ENCODE measurements at places on chromosomes 4 and X.

GRCh38 chr4:138320030-138320429 lies 77.9 kb upstream of the SLC7A11 start:
- DNase-seq = no peak

DNA sequence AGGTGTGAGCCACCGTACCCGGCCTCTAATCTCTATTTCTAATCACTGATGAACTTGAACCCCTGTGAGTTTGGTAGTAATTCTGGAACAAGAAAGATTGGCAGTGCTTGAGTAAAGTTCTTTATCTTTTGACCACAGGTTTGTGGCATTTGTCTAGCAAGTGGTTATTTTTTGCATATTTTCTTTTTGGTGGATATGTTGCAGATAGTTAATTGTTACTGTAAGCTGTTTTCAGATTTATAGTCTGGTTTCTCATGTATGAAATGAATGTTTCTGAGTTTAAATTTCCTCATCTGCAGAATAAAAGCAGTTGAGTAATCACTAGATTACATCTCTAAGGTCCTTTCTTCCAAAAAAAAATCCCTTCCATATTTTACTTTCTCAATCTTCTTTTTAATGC lies 105.2 kb downstream of the GASK1B start:
- DNase-seq = no peak

GRCh38 chr4:155331478-155331877 lies 45.3 kb downstream of the MAP9 start:
- DNase-seq = no peak

DNA sequence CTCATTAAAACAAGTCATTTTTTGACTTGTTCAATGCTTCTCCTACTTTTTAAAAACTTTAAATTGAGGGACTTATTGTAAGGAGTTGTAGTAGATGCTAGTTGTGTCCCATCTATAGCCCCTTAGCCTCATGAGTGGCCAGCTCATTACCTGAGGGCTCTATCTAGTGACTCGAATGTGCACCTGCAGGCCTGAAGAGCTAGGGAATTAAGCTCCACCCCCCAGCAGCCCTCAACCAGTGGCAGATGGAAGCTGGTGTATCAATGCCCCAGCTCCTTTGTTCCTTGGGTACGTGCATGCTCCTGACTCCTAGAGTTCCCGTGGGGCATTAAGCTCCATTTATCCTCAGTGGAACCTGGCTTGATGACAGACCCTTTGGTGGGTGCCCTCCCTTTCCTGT lies 146.7 kb upstream of the FAM9B start:
- no peak for DNase-seq

- peak; percentile 18 for DNase-seq
Observed at GRCh38 chrX:69298466-69299140, 133.3 kb upstream of the PJA1 start.

GRCh38 chr4:55214172-55214571 lies 88.8 kb upstream of the KDR start:
- DNase-seq = peak; percentile 13

DNA sequence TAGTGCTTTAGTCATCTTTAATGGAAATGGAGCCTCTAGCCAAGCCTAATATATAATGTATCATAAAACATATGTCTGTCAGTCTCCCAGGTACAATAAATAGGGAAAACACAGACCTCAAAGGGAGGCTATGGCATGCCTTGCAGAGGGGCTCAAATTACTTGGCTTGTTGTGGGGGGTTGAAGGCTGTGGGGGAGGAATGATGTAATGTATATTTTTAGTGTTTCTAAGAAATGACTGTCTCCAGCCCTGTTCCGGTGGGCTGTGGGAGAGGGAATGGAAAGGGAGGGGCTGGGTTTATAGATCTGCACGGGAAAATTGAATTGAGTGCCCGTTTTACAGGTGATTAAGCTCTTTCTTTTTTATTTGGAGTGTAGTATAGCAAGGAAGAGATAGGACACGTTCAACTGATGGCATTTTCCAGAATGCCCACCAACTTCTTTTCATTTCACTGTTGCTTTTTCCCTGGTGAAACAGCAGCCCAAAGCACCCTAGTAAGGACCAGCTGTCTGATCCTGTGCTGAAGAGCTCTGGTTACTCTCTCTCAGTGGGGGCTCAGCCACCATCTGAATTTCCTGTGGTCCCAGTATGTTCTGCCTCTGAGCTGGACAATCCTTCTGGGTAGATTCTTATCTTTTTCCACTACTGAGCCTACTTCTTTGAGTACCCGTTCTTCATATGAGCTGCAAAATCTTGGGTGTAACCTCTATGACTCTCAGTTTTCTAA lies 220.7 kb upstream of the CASK start:
- DNase-seq = peak; percentile 1

- DNase-seq = no peak
Observed at GRCh38 chr4:53645108-53645507, 53.8 kb upstream of the LNX1 start.

DNA sequence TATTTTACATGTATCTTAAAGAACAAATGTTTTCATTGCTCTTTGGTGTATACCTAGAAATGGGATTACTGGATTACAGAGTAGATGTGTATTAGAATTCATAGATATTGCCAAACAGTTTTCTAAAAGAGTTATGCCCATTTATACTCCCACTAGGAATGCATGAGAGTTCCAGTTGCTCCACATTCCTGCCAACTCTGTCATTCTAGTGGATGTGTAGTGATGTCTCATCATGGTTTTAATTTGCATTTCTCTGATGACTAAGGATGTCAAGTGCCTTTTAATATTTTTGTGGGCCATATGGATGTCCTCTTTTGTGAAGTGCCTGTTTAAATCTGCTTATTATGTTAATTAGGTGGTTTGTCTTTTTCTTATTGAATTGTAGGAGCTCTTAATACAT lies 65.6 kb upstream of the BMP2K start:
- DNase-seq = no peak

GRCh38 chrX:95622200-95622599 lies 1062.4 kb upstream of the DIAPH2 start:
- no peak for DNase-seq

DNA sequence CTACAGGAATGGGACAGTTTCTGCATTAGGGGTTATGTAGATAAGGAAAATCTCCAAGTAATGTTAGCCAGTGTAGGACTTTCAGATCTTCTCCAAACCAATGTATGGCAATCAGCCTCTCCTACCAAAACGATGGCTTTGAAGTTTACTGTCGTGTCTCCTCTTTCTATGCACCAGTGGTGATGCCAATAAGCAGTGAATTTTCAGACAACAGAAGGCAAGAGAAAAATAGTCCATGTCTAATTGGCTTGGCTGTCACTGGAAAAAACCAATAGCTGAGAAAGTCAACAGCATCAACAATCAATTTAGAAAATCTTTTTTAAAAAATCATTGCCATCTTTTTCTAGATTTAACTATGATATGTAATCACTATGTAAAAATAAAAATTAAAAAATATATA lies 35.0 kb downstream of the LIMCH1 start:
- DNase-seq = no peak

GRCh38 chrX:410296-410695 lies 23.6 kb upstream of the PPP2R3B start:
- no peak for DNase-seq

- DNase-seq = no peak
Observed at GRCh38 chr4:174244441-174244840, 39.0 kb downstream of the FBXO8 start.

DNA sequence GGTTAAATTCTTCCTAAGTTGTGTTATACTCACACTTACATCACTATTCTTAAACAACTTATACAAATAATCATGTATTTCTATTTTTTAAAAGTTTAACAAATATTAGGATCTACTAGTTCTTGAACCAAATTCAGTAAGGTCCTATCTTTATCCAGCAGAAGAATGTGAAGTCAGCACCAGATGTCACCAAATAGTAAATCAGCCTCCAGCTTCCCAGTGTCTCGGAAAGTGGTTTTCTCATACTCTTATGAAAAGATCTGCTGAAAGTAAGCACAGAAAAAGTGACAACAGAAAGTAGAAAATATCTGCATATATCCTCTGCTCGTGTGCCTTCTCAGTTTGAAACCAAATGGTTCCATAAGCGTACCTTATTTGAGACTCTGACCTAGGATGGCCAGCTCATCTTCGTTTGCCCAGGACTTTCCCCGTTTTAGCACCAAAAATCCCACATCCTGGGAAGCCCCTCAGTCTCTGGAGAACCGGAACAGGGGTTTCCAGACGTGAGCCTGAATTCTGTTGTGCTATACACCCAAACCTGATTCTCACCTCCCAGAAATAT lies 98.0 kb upstream of the DCLK2 start:
- no peak for DNase-seq

GRCh38 chr4:10033191-10033881 lies 12.0 kb upstream of the SLC2A9 start:
- DNase-seq = peak; percentile 76

GRCh38 chr4:55398966-55399365 lies 3.2 kb downstream of the TMEM165 start:
- peak; percentile 24 for DNase-seq

- DNase-seq = peak; percentile 18
Observed at GRCh38 chr4:186666252-186666651, 57.4 kb downstream of the FAT1 start.

DNA sequence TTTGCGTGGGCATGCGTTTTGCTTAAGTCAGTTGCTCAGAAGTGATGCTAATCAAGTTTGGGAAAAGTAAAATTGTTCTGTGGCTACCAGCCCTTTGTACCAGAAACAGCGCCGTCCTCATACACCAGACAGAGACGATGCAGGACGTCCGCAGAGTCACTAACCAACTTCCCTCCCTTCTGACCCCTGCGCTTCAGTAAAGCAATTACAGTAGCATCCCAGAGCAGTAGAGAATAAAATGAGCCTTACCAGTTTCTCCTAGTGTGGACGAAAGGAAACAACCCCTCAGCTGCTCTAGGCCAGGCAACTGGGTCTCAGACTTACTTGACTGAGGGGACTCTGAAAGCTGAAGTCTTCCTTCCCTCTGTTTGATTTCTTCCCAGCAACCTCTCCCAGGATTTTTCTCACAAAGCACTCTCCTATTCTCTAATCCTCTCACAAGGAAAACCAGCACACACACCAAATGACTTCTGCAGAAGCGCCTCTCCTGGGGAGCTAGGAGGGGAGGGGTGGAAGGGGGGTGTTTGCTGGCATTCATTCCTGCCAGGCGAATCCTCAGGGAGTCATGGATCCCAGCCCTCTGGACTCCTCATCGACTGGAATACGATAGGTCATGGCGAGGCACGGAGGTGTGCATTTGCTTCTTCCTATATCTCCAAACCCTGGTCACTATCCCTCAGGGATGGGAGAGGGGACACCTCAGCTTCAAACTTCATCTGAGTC lies 56.0 kb upstream of the MID1 start:
- DNase-seq = no peak

GRCh38 chr4:20684852-20685763 lies 15.2 kb upstream of the PACRGL start:
- peak; percentile 55 for DNase-seq

GRCh38 chrX:11757719-11758399 lies at the start of gene MSL3:
TSS of gene MSL3 (plus strand) at chrX:11758237. CDS start at chrX:11758264, 27 bp downstream.
- peak; percentile 68 for DNase-seq

- no peak for DNase-seq
Observed at GRCh38 chr4:33107814-33108213, 2387.6 kb downstream of the PCDH7 start.

DNA sequence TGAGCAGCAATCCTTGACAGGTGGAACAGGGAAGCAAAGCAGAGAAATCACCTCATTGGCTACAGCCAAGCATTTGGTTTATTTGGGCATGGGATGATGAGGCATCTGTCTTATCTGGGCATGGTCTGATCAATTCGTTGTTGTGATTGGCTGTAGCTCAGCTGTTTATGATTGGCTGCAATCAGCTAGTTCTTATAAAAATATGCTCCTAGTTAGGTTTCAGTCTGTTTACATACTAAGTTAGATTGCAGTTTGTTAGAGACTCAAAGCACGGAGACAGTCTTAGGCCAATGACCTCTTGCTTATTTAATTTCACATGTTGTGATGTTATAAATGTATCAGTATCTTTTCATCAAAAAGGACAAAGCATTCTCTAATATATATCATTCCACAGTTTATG lies 312.0 kb downstream of the PDGFC start:
- DNase-seq = no peak

GRCh38 chr4:113209652-113210320 lies 160.3 kb downstream of the ANK2 start:
- DNase-seq = no peak

Measured in fibroblast of pulmonary artery (primary cell).